ENCODE measurements at places on chromosomes 2 and 18.
A peak's percentile ranks its signal among the peaks of the same experiment; 100 is the strongest.

GRCh38 chr2:42367835-42368234 lies 6.8 kb upstream of the COX7A2L start:
- no peak for DNase-seq

- DNase-seq = no peak
These were observed 45.2 kb upstream of the ST3GAL5 start for GRCh38 chr2:85933753-85934594.

- no peak for DNase-seq
These were observed 719.9 kb downstream of the ADCYAP1 start for GRCh38 chr18:1624612-1625011.

GRCh38 chr2:144154205-144154604 lies 365.7 kb downstream of the ZEB2 start:
- DNase-seq = no peak

GRCh38 chr2:61436092-61436491 lies 34.8 kb downstream of the USP34 start:
- peak; percentile 9 for DNase-seq

DNA sequence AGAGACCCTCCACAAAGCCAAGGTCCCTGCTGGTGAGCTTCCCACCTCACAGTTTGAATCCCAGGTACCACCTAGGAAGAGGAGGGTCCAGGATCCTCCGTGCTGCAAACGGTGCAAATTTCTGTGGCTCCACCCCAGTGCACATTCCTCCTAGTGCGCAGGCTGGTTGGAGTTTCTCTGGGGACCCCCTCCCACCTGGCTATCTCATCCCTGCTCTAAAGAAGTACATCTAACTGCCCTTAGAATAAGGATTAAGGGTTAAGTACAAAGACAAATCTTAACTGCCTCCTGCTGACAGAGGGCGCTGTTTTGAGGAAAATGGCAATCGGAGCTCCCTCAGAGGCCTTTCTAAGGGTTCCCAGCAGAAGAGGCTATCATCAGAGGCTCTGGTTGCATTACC lies 109.6 kb upstream of the FSIP2 start:
- DNase-seq = no peak

GRCh38 chr2:241976296-241976695 lies 106.8 kb downstream of the RTP5 start:
- DNase-seq = no peak

DNA sequence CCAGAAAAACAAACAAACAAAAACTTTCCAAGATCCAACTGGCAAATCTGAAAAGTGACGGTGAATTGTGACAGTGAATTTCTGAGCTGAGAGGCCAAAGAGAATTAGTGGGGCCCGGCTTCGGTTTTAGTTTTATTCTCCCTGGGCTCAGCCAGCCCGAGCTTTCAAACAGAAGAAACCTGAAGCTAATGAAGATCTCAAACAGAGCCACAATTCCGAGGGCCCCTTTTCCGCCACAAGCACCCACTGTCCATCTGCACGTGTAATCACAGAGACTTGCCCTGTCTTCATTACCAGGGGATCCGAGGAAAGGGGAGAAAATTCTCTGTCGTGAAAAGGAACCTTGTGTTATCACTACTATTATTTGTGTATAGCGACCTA lies 4.2 kb upstream of the ONECUT2 start:
- no peak for DNase-seq
